ENCODE measurements at places on chromosomes 11 and 22.

- DNase-seq = no peak
Measured at GRCh38 chr11:19829109-19829837, 116.6 kb downstream of the NAV2 start.

GRCh38 chr22:32205974-32206773, 1.3 kb upstream of the RFPL2 start:
- DNase-seq = no peak

- DNase-seq = no peak
Measured at GRCh38 chr22:37552524-37553163, 7.6 kb upstream of the CDC42EP1 start.

DNA sequence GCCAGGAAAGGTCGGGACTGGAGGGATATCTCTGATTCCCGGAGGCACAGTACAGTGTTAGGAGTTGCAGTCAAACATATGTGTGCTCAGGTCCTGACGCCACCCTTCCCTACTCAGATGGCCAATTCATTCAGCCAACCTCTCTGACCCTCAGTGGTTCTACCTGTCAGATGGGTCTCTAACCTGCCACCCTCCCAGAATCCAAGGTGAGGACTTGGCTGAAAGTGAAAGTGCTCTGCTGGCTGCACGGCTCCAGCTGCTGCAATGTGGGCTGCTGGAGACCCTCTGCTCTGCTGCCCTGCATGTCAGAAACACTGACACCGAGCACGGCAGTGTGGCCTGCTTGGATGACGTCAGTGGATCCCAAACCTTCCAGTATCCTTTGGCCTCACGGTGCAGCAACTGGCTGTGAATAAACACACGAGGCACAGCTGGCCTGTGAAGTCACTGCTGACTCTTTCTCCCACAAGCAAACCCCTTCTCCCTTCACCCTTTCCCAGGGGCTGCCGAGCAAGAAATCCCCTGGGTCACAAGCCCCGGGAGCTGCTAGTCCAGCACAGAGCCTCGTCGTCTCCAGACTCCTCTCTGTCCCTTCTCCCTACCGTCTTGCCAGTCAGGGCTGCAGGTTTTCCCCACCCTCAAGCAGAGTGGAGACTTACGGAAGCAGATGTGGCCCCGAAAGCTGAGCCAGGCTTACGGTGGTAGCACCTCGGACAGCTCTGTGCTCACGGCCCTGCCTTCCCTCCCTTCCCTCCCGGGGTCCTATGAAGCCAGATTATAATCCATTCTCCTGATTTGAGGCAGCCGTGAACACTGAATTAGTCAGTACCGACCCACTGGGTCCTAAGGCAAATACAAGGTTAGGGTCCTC, 24.3 kb downstream of the KIAA0930 start:
- no peak for DNase-seq

GRCh38 chr11:102598272-102598671, 26.9 kb downstream of the MMP20 start:
- DNase-seq = no peak

DNA sequence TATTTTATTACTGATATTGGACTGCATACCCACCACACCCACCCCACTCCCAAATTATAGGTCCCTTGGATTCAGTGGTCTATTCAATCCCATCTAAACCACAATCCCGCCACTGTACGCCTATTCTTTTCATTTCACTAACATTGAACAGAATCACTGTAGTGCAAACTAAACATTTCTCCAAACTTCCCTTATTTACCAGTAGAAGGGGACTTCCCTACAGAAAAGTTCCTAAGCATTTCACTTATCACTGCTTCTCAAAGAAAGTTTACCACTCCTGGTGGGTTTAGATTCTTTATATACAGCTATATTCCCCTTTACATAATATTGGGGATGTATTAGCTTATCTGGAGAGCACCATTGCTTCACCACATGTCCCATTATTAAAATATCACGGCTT, 29.3 kb downstream of the OR8B12 start:
- DNase-seq = no peak

GRCh38 chr22:48579043-48579927, 1248.4 kb downstream of the BRD1 start:
- DNase-seq = no peak

DNA sequence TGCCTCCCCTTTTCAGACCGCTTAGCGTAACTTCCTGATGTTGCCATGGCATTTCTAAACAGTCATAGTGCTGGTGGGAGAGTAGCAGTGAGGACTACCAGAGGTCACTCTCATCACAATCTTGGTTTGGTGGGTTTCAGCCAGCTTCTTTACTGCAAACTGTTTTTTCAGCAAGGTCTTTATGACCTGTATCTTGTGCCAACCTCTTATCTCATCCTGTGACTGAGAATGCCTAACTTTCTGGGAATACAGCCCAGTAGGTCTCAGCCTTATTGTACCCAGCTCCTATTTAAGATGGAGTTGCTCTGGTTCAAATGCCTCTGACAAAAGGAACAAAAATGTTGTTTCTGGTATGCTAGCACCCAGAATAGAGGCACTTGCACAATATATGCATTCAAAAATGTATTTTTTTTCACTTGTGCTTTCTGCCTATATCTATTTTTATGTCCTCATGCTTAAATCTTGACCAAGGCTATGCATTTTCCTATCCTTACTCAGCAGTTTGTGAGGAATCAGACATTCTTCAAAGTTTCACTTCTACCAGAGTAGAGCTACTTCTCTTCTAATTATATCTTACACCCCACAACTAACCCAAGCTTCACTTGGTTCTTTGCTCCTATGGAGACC, 16.1 kb upstream of the OR51M1 start:
- DNase-seq = no peak

GRCh38 chr11:11247086-11247485, 106.0 kb downstream of the CSNK2A3 start:
- no peak for DNase-seq

DNA sequence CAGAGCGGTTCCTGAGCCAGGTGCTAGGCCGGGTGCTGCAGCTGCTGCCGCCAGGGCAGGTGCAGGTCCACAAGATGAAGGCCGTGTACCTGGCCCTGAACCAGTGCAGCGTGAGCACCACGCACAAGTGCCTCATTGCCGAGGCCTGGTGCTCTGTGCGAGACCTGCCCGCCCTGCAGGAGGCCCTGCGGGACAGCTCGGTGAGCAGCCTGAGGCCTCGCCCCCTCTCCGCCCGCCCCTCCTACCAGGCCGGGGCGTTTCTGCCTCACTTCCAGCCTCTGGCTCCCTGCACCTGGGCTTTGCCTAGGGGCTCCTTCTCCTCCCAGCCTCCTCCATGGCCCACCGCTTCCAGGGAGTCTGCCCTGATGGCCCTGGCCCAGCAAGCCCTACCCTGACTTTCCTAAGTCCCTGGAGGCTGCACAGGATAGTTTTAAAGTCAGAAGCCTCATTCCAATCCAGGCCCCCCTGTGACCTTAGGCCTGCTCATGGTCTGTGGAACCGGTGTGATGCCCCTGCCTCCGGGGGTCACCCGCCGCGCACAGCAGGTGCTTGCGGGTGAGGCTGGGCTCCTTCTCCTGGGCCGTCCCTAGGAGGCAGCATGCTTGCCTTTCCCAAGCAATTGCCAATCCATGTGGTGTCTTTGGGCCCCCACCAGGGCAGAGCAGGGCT, 5.5 kb downstream of the TCIRG1 start:
- DNase-seq = no peak

DNA sequence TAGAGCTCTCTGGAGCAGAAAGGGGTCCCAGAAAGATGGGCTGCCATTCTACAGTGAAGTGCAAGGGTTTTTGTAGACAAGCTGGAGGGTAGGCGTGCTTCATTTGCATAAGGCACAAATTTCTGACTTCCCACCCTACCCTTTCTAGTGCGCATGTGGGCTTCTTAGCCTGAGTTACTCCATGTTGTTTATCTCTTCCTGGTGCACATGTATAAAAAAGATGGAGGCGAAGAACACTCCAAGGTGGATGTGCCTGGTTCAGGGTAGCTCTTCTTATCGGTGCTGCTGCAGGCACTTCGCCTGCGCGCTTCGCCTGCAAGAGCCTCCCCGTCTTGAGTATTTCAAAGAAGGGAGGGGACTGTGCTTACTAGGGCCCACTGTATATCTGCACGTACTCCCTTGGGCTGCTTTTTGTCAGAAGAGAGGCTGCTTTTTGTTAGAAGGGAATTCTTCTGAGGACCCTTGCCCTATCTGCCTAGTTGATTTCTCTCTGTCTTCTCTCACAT, 1047.3 kb upstream of the CNTN5 start:
- DNase-seq = no peak

- DNase-seq = no peak
Measured at GRCh38 chr22:16824716-16825687, at the start of gene XKR3. Gene XKR3, minus strand, starts transcription at chr22:16825411. Its CDS starts 17,338 bp downstream, at chr22:16808073.

- no peak for DNase-seq
Measured at GRCh38 chr11:36328966-36329673, 33.0 kb downstream of the PRR5L start.

DNA sequence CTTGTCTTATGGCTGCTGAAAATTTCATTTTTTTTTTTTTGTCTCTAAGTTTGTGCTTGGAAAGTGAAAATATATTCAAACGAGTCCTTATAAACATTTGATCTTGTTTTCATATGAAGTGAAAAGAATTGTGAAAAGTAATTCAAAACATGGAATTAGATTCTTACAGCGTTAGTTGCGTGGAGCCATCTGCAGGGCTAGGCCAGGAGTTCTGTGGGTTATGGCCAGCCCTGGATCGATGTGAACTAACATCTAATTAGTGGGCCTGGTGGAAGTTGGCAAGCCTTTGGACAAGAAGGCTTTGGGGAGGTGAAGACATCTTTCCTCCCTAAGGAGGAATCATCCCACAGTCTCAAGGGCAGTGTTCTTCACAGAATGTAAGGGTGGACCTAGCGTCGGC, 37.2 kb downstream of the PARVA start:
- DNase-seq = no peak

- DNase-seq = no peak
Measured at GRCh38 chr11:42631220-42631843, 680.5 kb upstream of the API5 start.

GRCh38 chr11:134074766-134075165, 5.9 kb downstream of the JAM3 start:
- DNase-seq = no peak

GRCh38 chr11:113234888-113235287, 79.5 kb upstream of the TTC12 start:
- DNase-seq = no peak

DNA sequence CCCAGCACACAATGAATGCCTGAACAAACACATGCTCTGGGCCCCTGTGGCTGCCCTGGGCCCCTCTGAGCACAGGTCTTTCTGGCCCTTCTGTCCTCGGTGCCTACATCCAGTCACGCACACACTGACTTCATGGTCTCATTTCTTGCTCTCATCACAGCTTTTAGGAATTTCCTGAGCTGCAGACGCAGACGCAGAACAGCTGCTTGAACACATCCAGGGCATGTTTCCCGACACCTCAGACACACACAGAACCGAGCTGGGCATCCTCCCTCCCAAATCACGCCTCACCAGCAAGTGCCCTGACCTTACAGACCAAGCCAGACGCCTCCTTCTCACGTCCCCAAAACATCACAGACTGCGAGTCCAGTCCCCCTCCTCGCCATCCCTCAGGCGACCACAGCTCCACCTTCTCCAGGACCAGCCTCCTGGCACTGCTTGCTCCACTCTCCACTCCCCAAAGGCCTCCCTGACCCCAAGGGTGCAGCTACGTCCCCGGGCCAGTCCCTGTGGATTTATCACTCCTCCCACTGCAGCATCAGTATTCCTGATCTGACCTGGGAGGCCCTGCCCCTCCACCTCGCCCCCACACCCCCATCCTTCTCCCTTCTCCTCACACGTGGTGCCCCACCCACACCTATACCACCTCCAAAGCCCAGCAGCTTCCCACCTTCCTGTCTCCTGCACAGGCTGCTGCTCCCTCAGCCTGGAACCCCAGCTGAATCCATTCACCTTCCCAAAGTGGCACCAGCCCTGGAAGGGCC, 12.9 kb downstream of the SIRT3 start:
- DNase-seq = no peak
